ENCODE measurements at places on chromosomes 2 and 18.

GRCh38 chr18:57947117-57947516 is 96.9 kb upstream of the NEDD4L start:
- no peak for DNase-seq

GRCh38 chr2:241074901-241075540 is 27.1 kb downstream of the MTERF4 start:
- DNase-seq: no peak

GRCh38 chr2:143237146-143237777 is 108.0 kb downstream of the ARHGAP15 start:
- no peak for DNase-seq

DNA sequence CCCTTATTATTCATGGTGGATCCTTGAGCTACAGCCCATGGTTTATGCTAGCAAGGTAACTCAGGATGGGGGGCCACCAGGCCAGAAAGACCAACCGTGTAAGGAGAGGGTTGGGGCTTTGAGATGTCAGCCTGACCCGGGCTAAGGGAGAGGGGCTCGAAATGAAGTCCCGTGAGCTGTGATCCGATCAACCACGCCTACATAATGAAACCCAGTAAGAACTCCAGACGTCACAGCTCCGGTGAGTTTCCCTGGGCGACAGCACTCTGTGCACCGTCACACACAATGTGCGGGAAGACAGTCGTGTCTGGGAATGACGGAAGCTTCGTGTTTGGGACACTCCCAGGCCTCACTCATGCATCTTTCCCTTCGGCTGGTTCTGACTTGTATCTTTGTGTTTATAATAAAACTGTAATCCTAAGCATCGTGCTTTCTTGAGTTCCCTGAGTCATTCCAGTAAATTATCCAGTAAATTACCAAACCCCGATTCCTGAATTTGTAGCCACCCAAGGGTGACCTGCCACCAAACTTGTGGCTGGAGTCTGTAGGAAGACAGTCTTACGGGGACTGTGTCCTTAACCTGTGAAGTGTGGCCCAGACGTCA is 44.2 kb downstream of the CYP27C1 start:
- DNase-seq: no peak

- no peak for DNase-seq
Measured at GRCh38 chr2:197145471-197146056, 165.0 kb downstream of the ANKRD44 start.

- no peak for DNase-seq
Measured at GRCh38 chr2:147559070-147559725, 285.6 kb upstream of the ACVR2A start.

GRCh38 chr18:42412896-42413295 is 457.9 kb downstream of the PIK3C3 start:
- no peak for DNase-seq

- no peak for DNase-seq
Measured at GRCh38 chr2:181682795-181683517, 2.6 kb upstream of the NEUROD1 start.

DNA sequence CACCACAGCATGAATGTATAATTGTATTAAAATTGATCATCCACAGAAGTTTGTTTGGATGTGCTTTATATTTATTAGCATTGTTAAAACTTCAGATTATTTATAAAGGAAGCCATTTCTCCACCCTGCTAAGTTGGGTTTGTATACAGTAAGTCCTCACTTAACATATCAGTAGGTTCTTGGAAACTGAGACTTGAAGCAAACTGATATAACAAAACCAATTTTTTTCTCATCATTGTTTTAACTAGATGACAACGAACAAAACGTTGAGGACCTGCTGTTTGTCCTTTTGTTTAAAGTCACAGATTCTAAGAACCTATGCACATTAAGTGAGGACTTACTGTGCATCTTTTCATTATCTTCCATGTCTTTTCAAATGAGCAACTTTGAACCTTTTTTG is 17.1 kb downstream of the C2orf69 start:
- no peak for DNase-seq

DNA sequence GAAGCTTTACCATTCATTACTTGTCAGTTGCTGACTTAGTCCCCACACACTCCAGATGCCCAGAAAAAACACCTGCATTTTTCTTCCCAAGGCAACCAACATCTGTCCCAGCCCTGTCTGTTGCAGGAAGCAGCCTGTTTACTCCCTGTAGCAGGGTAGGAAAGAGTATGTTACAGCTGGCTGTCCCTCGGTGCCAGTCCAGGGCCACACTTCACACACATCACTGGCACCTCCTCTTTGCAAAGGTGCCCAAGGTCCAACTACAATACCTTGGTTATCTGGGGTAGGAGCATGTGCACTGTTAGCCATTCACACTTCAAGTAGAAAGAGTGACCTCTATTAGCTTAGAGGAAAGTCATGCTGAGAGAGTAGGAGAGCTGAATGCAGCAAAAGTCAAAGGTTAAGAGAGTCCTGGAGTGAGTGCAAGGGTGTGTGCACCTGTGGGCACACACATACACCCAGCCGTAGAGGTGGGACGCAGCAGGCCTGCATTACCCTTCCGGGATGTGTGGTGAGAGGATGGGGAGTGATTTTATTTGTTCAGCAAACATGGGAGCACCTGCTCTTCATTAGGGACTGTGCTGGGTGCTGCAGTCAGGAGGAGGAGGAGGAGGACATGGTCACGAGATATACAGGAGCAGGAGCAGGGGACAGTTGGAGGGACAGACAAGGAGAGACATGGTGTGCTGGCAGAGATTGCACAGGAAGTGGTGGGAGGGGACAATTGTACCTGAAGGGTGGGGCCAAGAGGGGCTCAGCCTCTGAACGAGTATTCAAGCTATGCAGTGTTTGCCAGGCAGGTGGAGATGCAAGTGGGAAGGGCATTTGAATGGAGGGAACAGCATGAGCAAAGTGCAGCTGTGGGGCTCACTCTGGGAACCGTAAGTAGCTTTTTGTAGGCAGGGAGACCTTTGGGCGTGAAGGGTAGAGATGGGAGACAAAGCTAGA is 69.8 kb downstream of the TSN start:
- DNase-seq: no peak

- no peak for DNase-seq
Measured at GRCh38 chr18:68874361-68874760, 76.5 kb downstream of the CCDC102B start.

DNA sequence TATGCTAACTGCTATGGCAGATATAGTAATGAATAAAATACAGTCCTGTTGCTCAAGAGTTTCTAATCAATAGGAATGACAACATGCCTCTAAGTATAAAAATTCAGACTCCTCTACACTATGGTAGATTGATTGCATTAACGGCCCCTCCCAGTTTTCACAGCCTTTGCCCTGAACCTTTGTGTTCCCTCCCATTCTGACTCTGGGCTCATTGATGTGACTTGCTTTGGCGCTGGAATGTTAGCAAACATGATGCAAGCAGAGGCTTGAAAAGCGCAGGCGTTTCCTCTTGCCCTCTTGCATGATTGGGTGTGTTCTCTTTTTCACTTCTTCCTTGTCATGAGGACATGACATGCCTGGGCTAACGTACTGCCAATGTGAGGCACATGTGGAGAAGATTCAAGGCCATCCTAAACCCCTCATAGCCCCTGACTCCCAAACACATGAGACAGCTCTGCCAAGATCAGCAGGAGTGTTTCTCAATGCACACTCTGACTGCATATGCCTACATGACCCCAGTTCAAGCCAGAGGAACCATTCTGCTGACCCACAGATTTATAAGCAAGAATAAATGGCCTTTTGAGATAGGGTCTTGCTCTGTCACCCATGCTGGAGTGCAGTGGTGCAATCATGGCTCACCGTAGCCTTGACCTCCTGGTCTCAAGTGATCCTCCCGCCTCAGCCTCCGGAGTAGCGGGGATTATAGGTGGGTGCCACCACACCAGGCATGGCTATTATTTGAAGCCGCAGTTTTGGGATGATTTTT is 49.7 kb upstream of the CD28 start:
- peak; percentile 49 for DNase-seq

DNA sequence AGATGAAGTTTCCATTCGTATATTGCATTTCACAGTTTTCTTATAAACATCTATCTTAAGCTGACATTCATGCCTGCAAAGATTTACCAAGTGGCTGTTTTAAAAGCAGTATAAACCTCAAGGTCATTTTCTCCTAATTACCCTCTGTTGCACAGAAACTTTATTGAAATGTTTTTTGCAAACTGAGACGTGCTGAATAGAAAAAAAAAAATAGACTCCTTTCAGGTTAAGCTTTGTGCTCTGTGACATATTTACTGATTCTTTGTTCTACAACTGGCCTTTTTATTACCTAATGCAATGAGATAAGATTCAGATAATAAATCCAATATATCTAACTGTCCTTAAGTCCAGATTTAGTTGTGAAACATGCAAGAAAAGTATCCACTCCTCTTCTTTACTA is 938.7 kb downstream of the DSC3 start:
- no peak for DNase-seq

DNA sequence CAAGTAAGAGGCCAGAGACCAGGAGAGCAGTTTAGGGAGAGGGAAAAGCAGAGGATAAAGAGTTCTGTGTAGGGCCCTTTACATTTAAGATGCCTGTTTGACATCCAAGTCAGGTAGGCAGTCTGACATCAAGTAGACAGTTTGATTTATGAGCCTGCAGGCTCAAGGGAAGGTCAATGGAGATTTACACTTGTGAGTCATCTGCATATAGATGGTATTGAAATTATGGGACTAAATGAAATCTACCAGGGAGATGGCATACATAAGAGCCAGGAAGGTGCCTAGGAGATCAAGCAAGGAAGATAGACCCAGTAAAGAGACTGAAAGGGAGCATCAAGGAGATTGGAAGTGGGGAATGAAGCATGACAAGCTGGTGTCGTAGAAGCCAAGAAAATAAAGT is 212.4 kb upstream of the PKDCC start:
- no peak for DNase-seq

DNA sequence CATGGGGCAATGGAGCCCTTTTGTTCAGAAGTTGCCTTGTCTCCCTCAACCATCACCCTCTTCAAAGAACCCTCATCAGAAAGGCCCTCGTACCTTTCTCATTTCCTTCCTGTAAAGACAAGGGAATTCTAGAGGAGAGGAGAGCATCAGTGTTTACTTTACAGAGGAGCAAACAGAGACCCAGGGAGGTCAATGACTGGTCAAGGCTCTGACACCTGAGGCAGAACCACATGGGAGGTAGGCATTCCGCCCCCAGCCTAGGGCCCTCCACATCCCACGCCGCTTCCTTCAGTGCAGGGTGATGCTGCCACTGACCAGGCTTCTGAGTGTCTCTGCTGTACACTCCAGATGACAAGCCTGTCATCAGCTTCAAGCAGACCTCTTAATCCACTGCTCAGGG is 104.7 kb downstream of the NRP2 start:
- DNase-seq: no peak

GRCh38 chr2:219209236-219210195 is 2.9 kb downstream of the ZFAND2B start:
- DNase-seq: no peak

GRCh38 chr2:236619910-236620612 is 50.4 kb downstream of the ACKR3 start:
- no peak for DNase-seq

DNA sequence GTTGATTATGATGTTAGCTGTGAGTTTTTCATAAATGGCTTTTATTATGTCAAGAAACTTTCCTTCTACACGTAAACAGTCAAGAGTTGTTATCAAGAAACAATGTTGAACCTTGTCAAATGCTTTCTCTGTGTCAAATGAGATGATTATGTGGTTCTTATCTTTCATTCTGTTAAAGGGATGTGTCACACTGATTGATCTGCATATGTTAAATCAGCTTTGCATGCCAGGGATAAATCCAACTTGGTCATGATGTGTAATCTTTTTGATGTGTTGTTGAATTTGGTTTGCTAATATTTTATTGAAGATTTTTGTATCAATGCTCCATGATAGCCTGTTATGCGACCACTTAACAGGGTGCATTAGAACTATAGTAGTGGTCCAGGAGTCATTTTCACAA is 107.3 kb downstream of the C1QL2 start:
- DNase-seq: no peak

Data from gastrocnemius medialis (tissue), 4 donors.